ENCODE measurements at places on chromosomes 5 and 9.

DNA sequence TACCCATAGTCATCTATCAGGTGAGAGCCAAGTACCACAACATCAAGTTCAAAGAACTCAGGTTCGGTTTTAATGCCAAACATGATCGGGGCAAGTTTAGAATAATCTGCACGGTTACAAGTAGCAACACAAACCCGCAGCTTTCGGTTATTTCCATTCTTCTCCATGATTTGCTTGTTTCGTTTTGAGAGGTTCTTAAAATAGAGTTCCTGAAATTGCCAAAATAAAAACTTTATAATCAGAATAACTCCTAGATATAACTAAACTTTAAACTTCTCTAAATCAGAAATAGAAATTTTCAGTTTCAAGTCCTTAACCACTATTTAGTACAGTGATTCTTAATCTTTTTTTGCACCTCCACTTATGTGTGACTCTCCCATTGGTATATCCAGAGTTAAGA, 9.1 kb downstream of the GNE start:
- no peak for DNase-seq

DNA sequence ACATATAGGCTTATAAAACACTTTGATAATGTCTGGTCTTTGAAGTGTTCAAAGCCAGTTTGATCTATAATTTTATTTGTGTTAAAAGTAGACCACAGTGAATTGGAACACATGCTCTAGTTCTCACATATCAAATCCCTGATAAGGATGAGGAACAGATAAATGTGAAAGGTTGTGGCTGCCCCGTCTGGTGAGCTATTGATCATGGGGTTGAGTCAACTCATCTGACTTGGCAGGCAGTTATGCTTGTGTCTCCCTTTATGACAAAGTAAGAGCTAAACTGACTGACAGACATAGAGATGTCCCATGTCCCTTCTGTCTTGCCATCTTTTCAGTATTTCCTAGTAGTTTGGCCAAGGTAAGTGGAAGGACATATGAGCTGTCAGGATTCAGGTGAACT, 2.9 kb upstream of the ERMP1 start:
- no peak for DNase-seq

DNA sequence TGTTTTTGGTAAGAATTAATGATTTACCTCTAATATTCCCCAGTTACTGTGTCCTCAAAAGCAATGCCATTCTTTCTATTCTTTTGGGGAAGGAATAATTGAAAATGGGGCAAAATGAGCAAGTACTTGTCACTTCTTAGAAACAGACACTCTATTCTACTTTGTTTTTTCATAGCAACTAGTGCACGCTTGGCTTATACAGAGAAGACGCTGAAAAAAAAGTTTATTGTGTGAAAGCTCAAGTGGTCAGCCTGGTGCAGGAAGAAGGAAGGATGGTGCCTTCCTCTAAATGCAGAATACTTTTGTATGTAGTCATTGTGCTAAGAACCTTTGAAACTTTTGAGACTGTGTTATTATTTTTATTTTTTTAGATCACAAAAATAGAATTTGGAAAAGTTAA, 29.6 kb downstream of the ANKDD1B start:
- DNase-seq = no peak

GRCh38 chr5:83179966-83180365, 102.6 kb downstream of the XRCC4 start:
- DNase-seq = no peak

GRCh38 chr9:34428325-34428958, 29.9 kb downstream of the FAM219A start:
- no peak for DNase-seq

DNA sequence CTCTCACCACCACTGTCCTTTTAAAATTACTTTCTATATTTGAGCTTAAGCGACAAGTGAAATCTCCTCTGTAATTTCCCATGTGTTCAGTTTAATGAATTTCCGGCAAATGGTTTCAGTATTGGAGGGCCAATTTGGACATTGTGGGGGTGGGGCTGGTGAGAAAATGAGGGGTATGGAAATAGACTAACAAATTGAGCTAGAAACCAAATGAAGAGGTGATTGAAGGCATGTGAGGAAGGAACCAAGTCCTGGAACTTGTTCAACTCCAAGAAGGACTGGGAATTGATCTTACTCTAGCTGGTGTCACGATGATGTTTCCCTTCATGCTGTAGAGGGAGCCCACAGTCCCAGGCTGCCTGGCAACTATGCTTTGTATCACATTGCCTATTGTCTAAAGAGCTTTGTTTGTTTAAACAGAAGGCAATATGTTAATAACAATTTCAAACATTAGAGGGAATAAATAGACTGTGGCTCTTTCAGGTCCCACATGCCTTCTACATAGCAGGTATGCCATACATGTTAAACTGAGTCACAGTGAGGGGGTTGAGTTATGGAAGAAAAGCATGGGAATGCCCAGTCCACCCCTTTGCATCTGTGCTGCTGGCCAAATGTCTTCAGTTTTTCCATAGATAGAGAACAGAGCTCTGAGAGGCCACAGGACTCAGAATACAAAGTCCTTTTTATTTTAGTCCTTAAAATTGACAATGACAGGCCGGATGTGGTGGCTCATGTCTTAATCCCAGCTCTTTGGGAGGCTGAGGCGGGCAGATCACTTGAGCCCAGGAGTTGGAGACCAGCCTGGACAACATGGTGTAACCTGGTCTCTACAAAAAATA, 25.0 kb upstream of the MATR3 start:
- no peak for DNase-seq

DNA sequence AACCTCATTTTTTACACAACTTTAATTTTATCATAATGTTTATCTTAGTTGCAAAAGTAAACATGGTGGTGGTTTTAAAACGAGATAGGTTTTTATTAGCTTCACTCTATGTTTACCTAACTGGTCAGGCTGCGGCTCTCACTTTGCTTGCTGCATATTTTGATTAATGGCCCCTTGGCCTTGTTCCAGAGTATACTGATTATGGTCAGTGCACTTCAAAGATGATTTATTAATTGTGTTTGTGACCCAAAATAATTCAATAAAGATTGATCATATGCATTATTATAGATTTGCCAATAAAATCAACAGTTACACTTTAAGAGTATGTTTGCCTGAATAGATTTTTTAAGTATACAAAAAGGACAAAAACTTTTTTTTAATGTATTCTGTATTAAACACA, 188.0 kb downstream of the XRCC4 start:
- no peak for DNase-seq

DNA sequence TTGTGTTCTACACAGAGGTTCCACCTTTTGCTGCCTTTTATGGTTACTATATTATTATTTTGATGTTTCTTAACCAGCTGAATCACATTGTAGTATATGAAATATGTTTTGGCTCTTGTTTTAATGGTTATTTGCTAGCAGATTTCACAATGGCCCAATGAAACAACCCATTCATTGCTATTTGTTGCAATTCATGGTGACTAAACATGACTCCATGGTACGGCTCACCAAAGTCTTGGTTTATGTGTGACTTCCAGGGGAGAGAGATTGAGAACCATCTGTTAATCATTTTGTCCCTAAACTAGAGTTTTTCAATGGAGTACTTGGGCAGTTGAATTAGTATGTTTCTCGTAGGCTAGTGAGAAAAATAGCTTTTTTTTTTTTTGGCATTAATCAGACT, 108.4 kb downstream of the GHR start:
- DNase-seq = no peak

- no peak for DNase-seq
Measured at GRCh38 chr5:91187032-91187431, 196.1 kb downstream of the ARRDC3 start.

GRCh38 chr5:164175083-164175482, 669.7 kb downstream of the MAT2B start:
- no peak for DNase-seq

Measured in stimulated activated CD8-positive, alpha-beta memory T cell treated with anti-CD3 and anti-CD28 coated beads, Interleukin-12 subunit alpha, Interleukin-12 subunit beta, amount 100 ng/mL, for 4 hours (primary cell).